ENCODE measurements at places on chromosomes 16 and 17. TPM values are rescaled to one million over a fixed set of nuclear protein-coding genes. Genes with fewer than 3 reads are reported as not detected.

- DNase-seq, result no peak
Observed at GRCh38 chr16:11398136-11398535, 52.9 kb downstream of the RMI2 start.

DNA sequence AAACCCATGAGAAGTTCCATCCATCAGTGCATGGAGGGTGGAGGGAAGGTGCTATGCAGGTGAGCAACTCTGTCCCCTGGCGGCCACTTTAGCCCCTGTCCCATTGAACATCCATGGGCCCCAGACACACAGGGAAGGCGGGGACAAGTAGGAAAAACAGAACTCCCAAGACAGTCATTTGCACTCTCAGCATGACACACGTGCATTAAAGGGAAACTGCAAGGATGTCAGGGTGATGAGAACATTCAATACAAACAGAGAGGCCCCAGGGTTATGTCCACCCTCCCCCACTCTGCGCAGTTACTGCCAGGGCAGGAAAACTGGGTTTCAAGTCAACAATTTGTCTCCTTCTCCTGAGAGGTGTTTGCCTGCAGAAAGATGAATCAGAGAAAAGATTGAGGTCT is 44.0 kb upstream of the AKTIP start:
- DNase-seq, result peak; percentile 10

- DNase-seq, result no peak
Observed at GRCh38 chr17:27420211-27420950, 35.9 kb upstream of the KSR1 start.

DNA sequence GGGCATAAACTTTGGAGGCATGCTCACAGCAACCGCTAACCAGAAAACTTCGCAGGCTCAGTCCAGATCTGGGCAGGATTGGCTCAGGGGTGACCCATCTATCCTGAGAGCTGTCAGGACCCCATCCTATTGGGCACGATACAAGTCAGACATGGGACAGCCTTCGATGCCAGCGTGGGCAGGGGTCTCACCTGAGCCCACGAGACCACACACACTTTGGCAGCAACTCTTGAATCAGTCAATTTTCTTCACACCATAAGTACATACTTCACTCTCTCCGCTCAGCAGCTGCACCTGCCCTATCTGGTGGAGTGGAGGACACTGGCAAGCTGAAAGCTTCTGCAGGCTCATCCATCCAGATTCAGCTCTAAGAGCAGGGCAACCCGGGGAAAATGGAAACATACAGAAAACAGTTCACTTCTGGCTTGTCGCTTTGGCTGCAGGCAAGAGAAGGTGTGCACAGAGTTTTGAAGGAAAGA is 48.3 kb downstream of the ZFHX3 start:
- no peak for DNase-seq

- DNase-seq, result no peak
Observed at GRCh38 chr17:65371702-65372101, 189.7 kb downstream of the AXIN2 start.

RHBDF1 gene
- 33.1 TPM for total RNA-seq

CD300E gene
- total RNA-seq, result 2.5 TPM

All from kidney (tissue), 22 donors.